ENCODE measurements at places on chromosomes 6 and 20.

DNA sequence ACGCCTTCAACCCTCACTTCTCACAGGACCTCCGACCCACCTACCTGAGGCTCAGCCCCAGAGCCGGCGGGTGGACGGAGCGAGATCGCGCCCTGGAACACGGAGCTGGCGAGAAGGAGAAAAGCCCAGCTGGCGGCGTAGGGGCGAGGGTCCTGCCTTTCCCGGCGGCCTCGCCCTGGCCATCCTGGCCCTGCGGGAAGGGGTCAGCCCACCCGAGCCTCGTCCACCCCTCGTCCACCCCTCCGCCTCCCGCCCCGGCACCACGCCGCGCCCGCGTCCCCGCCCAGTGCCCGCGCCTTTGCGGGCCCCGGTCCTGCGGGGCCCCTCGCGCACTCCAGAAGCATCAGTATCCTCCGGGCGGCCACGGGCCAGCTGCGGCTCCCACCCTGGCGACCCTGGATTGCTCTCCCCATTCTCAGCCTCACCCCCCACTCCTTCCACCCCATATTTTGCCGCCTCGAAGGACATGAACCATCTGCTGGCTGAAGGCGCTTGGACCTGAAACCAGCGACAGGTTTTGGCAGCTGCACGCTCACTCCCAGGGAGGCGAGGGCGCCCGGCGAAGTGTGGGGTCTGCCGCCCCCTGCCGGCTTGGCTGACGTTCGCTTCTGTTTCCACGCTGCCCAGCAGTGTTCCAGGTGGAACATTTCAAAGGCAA is 65.1 kb downstream of the PLG start:
- no peak for DNase-seq

GRCh38 chr20:31908424-31908823 is 38.0 kb downstream of the TTLL9 start:
- no peak for DNase-seq

- DNase-seq, result no peak
These were observed 56.4 kb downstream of the NRN1 start for GRCh38 chr6:5950361-5950785.

- no peak for DNase-seq
These were observed 25.9 kb downstream of the PYGB start for GRCh38 chr20:25273541-25274358.

GRCh38 chr6:169048865-169049205 is 204.8 kb downstream of the THBS2 start:
- no peak for DNase-seq

DNA sequence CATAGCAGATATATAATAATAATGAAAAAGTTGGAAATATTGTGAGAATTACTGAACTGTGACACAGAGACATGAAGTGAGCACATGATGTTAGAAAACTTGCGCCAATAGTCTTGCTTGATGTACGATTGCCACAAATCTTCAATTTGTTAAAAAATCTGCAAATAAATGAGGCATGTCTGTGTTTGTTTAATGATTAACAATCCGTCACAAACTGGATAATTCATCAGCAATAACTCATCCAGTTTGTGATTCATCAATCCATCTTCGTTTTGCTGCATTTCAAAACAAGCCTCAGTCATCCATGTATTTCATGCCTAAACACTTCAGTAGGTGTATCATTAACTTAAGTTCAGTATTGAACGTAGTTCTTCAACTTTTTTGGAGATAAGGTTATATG is 25.5 kb upstream of the SMIM26 start:
- no peak for DNase-seq

DNA sequence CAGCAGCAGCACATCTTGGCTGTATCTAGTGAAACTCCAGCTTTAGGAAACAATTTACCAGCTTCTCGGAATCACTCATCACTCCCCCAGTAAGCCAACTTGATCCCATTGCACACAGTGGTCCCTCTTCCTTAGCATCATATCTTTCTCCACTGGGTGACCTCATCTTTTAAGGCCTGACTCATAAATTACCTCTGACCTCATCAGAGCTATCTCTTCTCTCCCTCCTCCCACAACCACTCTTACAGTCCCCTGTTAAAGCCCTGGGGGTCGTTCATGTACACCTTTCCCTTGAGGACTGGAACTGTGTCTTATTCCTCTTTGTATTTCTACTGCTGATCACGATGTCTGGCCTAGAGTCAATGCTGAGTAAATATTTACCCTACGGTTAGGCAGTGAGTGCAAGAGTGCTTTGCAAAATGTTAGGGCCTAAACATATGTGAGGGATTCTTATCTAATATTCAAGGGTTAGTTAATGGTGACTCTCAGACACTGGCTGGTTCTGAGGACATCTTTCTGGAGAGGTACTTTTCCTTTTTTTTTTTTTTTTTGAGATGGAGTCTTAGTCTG is 187.2 kb downstream of the LRFN2 start:
- DNase-seq, result no peak

DNA sequence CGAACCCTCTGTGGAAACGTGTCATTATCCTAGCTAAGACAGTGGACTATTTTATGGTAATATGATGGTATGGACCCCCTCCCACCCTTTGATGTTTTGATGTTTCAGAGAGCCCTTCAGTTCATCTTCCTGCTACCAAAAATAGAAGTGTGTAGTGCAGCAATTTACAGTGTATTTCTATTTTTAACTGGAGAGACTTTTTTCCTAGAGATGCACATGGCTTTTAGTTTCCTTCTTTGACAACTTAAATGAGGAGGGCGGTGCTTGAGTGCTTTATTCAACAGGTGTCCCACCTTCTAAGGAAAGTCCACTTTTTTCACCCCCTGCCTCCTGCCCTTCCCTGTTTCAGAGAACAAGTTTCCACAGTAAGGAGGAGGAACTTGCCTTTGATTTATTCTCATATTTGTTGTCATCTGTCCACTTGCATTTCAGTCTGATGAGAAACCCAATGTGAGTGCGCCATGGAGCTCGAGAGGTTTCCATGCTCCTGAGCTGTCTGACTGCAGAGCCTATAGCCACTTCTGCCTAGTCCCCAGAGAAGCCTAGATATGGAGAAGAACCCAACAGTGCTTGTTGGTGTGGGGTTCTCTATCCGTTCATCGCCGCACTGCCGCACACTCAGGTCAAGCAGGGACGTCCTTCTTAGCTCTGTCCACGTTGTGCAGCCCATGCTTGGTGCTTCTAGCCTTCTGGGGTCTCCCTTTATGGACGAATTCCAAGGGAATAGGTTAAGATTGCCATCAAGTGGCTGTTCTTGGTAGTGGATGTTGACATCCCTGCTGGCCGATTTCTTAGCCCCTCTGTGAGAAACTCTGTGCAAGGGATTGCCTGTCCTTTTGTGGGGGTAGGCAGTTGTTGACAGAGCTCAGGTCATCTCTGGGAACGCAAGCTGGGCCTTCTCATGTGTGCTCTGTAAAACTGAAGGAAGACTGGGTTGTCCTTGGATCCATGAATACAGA is 144.2 kb downstream of the JARID2 start:
- peak; percentile 17 for DNase-seq

GRCh38 chr6:80340686-80341085 is 234.2 kb downstream of the BCKDHB start:
- DNase-seq, result no peak

GRCh38 chr6:155186052-155186658 is 77.7 kb upstream of the CLDN20 start:
- no peak for DNase-seq

- DNase-seq, result no peak
These were observed 528.9 kb downstream of the EPM2A start for GRCh38 chr6:145206247-145206907.

DNA sequence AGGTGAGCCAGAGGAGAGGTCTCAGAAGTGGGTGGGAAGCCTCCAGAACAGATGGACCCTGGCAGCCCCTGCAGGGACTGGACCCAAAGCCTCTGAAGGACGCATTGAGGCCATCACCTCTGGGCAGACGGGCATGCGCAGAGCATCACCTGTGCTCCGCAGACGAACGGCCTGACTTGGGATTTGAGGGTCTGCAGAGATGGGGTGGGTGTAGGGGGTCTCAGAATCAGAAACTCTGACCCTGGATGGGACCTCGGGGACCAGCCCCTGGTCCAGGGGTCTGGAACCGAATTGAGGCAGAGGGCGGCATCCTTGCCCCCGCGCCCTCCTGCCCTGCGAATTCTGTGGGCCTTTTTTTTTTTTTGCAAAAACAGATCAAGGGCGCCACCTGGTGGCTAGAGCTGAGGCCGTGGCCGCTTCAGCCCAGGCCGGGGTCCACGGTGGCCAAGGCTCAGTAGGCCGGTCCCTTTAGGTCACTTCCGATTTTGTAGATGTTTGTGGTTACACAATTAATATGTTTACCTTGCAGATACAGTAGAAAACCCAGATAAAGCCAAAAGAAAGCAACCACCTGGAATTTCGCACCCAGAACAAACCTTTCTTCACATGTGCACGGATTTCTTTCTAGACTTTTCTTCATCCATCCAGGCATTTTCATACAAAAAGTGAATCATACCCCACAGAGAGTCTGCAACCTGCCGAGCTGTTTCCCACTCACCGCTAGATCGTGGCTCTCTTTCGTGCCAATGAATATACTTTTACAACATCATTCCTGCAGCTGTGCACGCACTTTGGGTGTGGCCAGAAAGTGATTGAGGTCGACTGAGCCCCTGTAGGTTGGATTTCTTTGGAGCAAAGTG is 25.9 kb downstream of the ZBP1 start:
- peak; percentile 14 for DNase-seq

GRCh38 chr6:116929825-116930224 is 52.8 kb downstream of the RFX6 start:
- DNase-seq, result no peak

GRCh38 chr6:70171236-70171635 is 131.6 kb downstream of the COL9A1 start:
- no peak for DNase-seq

DNA sequence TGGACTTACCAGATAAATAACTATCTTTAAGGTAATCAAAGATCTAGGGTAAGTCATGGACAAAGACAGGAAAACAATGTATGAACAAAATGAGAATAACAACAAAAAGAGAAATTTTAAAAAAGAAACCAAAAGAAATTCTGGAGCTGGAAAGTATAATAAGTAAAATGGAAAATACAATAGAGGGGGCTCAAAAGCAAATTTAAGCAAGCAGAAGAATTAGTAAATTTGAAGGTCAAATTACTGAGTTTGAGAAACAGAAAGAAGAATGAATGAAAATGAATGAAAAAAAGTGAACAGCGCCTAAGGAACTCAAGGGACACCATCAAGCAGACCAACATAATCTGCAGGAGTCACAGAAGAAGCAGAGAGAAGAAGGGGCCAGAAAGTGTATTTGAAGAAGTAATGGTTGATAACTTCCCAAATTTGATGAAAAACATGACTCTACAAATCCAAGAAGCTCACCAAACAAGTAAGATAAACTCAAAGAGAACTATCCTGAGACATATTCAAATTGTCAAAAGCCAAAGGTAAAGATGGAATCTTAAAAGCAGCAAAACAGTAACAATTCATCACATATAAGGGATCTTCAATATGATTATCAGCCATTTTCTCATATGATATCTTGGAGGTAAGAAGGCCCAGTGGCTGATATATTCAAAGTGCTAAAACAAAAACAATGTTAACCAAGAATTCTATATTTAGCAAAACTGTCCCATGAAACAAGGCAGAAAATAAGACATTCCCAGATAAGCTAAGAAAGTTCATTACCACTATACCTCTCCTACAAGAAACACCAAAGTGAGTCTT is 218.5 kb downstream of the FOXC1 start:
- no peak for DNase-seq

DNA sequence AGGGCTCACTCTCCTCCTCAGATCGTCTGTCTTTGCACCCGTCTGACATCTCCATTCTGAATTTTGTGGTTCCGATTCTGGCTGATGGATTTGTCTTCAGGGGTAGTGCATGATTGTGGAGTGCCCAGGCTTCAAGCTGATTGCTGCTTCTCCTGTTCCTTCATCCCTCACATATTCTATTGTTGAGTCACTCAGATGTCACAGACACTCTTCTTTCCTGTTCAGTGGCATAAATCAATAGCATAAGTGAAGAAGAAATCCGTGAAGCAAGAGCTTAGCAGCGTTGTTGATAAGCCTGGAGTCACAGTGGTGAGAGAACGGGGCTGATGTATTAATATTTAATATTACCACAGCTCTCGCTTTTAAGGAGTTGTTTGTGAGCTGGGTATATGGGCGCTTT is 152.5 kb downstream of the MTHFD1L start:
- DNase-seq, result no peak

- DNase-seq, result no peak
These were observed 23.7 kb upstream of the MMS22L start for GRCh38 chr6:97306544-97307320.

- no peak for DNase-seq
These were observed 266.0 kb upstream of the STXBP5 start for GRCh38 chr6:146938266-146938665.

Data from HS-27A (cell line).